Activated CD4-positive, alpha-beta T cell treated with anti-CD3 and anti-CD28 coated beads, Interleukin-2, Interleukin-6, amounts not matched to agents 100 ng/mL and 50 ng/mL, durations not matched to agents 16 hours and 8 hours (primary cell): ENCODE measurements at places on chromosomes 13 and 19.
A peak's percentile ranks its signal among the peaks of the same experiment; 100 is the strongest.

- no peak for DNase-seq
Measured at GRCh38 chr19:36986601-36987000, 70.5 kb downstream of the ZNF568 start.

- DNase-seq = no peak
Measured at GRCh38 chr13:94369972-94370436, 109.5 kb downstream of the DCT start.

GRCh38 chr13:48535766-48536165 lies 2.9 kb upstream of the RCBTB2 start:
- DNase-seq = no peak

GRCh38 chr13:24232037-24232436 lies 71.5 kb downstream of the SPATA13 start:
- no peak for DNase-seq

DNA sequence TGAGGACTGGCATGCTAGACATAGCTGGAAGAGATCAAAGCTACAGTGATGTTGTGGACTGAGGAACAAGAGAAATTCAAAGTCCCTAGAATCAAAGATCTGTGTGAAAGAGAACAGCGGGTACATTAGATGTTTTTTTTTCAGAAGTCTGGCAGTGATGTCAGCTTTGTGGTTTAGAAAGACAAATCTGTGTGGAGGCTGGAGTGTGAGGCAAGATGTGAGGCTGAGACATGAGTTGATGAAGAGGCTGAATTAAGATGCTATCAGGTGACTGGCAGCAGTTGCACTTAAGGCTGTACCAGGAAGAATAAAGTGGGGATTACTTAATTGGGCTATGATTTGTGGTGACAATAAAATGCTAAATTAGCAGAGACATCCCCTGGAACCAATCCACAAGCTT lies 46.5 kb downstream of the DNAJC3 start:
- no peak for DNase-seq

- no peak for DNase-seq
Measured at GRCh38 chr13:44713788-44714469, 137.8 kb upstream of the TSC22D1 start.

- DNase-seq = peak; percentile 85
Measured at GRCh38 chr19:873084-873483, 13.6 kb downstream of the CFD start.

DNA sequence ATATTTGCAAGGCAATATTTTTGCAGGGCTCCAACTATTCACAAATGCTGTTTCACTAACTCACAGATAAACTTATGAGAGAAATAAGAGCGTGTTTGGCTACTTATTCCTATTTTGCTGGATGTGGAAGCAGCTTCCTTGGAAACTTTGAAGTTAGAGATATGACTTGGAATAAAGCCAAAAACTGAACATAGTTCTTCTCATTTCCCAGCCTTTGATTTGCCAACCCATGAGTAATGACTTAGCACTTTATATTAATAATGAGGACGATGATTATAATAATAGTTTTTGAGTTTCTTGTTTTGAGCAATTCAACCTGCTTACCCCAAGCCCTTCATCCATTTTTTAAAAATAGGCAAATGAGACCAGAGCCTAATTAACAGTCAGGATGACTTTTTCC lies 47.7 kb downstream of the SLC10A2 start:
- DNase-seq = no peak

- no peak for DNase-seq
Measured at GRCh38 chr13:21964686-21965085, 293.8 kb downstream of the FGF9 start.

DNA sequence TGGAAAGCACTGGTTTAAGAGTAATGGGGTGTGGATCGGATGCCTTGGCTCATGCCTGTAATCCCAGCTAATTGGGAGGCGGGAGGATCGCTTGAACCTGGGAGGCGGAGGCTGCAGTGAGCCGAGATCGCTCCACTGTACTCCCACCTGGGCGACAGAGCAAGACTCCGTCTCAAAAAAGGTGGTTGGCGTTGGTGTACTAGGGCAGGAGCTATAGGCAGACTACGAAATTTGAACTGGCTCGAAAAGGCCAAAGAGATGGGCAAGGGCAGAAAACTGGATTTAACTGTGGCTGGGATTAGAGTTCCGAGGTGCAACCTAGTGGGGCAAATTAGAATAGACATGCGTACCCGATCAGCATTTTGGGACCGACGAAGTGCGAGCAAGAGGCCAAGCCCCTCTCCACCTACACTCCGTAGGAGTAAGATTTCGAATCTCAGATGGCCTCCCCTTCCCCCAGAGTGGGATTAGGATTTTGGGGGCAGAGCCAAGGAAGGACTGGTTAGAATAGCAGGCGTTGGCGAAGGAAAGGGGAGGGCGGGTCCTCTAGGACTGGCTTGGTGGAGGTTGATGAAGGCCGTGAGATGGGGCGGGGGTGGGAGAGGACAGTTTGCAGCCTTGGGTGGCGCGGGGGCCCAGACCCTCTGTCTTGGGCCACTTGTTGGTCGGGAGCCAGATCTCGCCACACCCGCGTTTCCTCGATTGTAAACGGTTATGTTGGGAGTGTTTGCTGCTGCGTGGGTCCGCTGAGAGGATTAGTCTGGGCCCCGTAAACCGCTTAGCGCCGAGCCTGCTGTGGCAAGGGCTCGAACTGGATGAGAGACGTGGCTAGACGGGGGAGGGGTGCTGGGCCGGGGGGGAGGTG lies 2.0 kb upstream of the INAFM1 start:
- DNase-seq = no peak

- DNase-seq = no peak
Measured at GRCh38 chr13:43326100-43326499, 302.7 kb downstream of the DNAJC15 start.

- DNase-seq = no peak
Measured at GRCh38 chr19:55686311-55687050, 11.5 kb downstream of the EPN1 start.

DNA sequence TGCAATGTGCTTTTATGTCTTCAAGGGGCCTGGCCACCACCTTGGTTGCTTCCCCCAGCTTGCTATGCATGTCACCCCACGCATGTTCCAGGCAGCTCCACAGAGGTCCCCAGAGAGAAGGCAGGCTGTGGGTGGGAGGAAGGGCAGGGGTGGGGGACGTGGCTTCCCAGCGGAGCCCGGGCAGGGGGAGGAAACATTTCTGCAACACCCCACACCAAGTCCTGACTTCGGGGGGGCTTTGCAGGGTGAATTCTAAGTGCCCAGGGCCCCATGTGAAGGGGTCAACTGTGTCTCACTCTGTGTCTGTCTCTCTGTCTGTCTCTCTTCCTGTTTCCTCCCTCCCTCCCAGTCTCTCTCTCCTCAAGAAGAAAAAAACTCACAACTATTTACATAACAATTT lies 39.6 kb downstream of the LTBP4 start:
- DNase-seq = no peak

- no peak for DNase-seq
Measured at GRCh38 chr13:30569901-30570576, 47.7 kb upstream of the USPL1 start.

DNA sequence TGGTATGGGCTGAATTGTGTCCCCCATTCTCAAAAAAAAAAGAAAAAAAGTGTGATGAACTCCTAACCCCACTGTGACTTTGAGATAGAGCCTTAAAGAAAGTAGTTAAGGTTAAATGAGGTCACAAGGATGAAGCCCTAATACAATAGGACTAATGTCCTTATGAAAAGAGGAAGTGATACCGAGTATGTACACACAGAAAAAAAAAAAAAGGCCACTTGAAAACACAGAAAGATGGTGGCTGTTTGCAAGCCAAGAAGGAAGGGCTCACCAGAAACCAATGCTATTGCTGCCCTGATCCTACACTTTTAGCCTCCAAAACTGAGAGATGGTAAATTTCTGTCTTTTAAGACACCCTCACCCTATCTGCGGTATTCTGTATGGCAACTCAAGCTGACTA lies 955.6 kb downstream of the PCDH17 start:
- no peak for DNase-seq

DNA sequence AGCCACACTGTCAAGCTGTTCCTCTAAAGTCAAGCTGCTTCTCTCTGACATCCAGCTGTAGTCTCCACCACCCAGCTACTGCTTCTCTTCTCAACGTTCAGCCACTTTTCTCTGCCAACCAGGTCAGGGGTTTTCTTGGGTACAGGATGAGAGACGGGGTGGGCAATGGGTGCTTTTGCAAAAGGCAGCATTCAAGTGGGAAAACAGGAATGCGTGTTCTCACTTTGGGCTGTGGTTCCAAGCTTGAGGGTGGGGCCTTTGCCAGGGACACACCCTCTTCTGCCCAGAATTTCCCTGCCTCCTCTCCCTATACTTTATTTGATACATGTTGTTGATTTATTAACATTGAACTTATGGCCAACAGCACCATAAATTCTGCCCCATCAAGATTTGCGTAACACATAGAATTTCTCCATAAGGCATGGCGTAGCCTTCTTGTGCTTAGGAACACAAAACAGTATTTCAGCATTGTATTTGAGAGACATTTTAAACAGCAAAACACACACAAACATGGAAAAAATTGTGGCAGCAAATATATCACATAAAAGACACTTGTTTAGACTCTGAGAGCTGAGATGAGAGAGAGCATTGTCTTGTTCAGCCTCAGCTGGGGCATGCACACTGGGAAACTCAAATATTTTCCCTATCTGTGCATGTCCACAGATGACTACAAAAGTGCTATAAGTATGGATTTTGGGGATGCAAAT lies 392.8 kb downstream of the SLITRK6 start:
- no peak for DNase-seq

- no peak for DNase-seq
Measured at GRCh38 chr13:113393226-113393562, 29.3 kb upstream of the GRTP1 start.

DNA sequence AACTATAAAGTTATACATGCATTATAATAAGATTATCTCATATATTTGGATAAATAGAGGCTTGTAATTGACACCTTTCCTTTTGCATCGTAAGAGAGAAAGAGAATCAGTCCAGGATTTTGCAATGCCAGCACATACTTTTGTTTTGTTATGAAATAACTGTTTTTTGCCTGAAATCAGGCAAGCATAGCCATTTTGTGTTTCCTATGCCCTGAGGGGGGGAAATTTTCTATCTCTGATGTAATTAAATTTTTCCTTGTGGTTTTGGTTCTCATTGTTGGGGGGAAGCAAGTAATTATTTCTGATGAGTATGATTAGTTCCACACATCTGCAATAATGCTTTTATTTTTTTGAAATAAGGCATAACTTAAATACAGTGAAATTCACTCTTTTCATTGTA lies 229.4 kb downstream of the NDFIP2 start:
- no peak for DNase-seq

GRCh38 chr19:43625918-43626579 lies 6.6 kb upstream of the ZNF428 start:
- DNase-seq = peak; percentile 33

DNA sequence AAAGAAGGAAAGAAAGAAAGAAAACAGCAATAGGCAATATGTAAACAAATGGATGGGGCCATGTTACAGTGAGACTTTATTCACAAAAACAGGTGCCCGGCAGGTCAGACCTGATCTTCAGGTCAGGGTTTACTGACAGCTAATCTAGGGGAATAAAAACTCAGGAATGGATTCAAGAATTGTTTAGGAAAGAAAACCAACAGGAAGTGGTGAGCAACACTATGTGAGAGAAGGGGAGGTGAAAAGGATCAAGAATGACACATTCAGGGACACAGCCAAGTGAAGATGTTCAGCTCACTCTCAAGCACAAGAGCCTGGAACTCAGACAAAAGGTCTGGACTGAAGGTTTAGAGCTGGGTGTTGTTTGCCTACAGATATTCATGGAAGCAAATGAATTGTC lies 244.5 kb downstream of the EFNB2 start:
- no peak for DNase-seq

DNA sequence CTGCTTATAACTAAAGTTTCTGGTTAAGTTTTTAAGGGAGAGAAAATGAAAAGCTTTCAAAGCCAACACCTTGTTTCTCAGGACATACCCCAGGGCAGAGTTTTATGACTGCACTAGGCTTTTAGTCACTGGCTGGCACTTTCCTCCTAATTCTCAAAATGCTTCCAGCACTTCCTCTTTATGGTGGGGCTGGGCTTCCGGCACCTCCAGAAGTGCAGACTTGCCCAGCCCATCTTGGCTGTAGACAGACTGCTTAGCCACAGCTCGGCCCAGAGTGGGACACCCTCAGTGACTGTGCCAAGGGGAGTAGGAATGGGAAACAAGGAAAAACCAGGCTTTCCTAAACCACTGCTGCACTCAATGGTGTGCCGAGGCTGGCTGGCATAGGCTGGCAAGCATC lies 23.2 kb upstream of the GTF3A start:
- no peak for DNase-seq

- DNase-seq = no peak
Measured at GRCh38 chr19:5880196-5880595, 9.9 kb upstream of the FUT5 start.
